ENCODE measurements at places on chromosomes 12 and 14. TPM values are rescaled to one million over a fixed set of nuclear protein-coding genes. Genes with fewer than 3 reads are reported as not detected.

CPNE6 gene
- total RNA-seq: not detected

RDH16 gene
- total RNA-seq: 0.28 TPM

ANO2 gene
- total RNA-seq: not detected

ATL1 gene
- 1.2 TPM for total RNA-seq

NPFF gene
- not detected for total RNA-seq

Data from activated CD4-positive, alpha-beta memory T cell treated with anti-CD3 and anti-CD28 coated beads, Interleukin-2, amount 10 ng/mL, durations not matched to agents 7 days and 5 days (primary cell).